ENCODE measurements at places on chromosomes 11 and 22. TPM values are rescaled to one million over a fixed set of nuclear protein-coding genes. Genes with fewer than 3 reads are reported as not detected.

Gene FAM227A
- 0.84 TPM for total RNA-seq

Gene RAG2
- not detected for total RNA-seq

Gene SLC22A25
- total RNA-seq = not detected

Gene OR8G1
- not detected for total RNA-seq

Gene OR10G4
- not detected for total RNA-seq

Gene CPT1B
- total RNA-seq = 29.2 TPM

Gene OR52N4
- total RNA-seq = not detected

Gene ALDH3B2
- total RNA-seq = not detected

- no peak for DNase-seq
Measured at GRCh38 chr11:47337229-47337924, 15.1 kb downstream of the MYBPC3 start.

DNA sequence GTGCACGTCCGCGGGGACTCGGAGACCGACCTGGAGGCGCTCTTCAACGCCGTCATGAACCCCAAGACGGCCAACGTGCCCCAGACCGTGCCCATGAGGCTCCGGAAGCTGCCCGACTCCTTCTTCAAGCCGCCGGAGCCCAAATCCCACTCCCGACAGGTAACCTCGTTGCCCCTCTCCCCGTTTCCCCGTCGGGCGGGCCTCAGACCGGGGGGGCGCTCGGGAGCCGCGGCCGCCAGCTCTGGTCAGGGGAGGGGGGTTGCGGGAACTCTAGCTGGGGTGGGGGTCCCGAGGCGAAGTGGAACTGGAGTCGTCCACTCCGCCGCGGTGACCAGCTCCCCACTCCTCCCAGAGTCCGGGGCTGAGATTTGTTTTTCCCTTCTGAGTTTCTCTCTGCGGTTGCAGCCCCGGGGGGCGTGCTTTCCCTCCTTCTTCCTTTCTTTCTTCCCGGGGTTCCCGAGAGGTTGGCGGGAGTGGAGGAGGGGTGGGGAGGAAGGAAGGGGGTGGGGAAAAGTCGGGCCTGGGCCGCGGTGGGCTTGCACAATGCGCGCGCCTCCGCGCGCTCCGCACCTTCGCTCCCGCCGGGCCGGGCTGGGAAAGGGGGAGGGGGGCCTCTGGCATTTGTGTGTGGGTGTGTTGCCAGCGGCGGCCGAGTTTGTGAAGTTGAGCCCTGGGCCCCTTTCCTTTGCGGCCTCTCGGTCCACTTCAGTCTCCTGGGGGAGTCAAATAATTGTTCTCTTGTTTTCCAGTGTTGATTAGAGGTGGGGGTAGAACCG lies 952 bp downstream of the YAP1 start:
- DNase-seq = peak; percentile 45

- no peak for DNase-seq
Measured at GRCh38 chr11:122695076-122695615, 39.6 kb downstream of the UBASH3B start.

- DNase-seq = peak; percentile 41
Measured at GRCh38 chr11:57792060-57792541, 30.5 kb downstream of the CTNND1 start.

DNA sequence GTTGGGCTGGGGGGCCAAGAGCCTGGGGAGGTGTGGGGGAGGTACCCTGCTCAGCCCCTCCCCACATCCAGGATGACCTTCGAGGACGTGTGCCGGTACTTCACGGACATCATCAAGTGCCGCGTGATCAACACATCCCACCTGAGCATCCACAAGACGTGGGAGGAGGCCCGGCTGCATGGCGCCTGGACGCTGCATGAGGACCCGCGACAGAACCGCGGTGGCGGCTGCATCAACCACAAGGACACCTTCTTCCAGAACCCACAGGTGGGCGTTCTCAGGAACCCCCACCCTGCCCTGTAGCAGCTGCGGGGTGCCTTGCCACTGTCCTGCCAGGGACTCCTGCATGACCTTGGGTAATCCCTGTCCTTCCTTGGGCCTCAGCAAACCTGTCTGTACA lies 10.0 kb upstream of the MYO7A start:
- DNase-seq = no peak

DNA sequence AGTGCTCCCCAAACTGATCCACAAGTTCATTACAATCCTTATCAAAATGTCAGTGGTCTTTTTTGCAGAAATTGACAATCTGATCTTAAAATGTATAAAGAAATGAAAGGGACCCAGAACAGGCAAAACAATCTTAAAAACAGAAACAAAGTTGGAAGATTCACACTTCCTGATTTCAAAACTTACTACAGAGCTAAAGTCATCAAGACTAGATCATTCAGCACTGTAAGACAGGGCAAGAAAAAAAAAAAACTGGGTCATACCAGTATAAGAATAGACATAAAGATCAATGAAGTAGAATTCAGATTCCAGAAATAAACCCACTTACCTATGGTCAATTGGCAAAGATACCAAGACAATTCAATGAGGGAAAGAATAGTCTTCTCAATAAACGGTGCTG lies 4.5 kb upstream of the STK33 start:
- no peak for DNase-seq

DNA sequence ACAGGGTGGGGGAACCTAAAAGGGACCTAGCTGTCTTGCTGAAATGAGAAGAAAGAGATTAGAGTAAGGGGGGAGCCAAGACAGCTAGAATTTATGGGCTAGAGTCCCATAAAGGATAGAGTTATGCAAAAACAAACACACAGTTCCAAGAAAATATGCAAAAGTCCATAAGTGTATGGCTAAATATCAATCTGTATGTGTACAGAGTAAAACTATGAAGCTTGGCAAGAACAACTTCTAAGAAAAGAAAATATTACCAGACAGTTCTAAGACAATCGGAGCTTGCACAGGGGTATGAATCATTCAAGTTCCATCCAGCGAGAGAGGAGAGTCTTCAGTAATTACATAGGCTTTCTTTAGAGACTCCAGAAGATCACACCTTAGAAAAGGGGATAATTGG lies 41.8 kb downstream of the GDPD4 start:
- DNase-seq = no peak

- DNase-seq = no peak
Measured at GRCh38 chr11:68687986-68688385, 3.6 kb downstream of the GAL start.

DNA sequence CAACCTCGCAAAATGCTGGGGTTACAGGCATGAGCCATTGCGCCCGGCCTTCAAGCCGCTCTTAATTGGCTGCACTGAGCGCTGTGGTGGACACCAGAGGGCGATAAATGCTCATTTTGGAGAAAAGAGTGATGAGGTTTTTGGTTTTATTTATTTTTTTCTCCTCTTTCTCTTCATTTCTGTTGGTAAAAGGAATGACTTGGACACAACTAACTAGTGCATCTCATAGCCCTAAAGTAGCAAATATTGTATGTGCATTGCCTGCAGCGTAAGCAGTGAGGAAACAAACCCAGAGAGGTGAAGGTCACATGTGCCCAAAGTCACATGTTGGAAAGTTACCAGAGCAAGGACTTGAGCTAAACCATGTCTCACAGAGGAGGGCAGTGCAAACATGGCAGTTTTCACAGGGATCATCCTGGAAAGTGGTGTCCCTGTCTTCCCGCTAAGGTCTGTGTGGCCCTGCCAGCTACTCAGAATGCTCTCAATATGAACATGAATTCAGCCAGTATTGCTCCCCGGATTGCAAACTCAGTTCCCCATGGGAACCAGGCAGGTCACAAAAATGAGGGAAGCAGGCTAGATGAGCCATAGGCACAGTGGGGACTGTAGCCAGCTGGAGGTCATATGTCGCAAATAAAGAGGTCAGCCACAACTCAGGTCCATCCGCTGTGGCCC lies 8.6 kb upstream of the CD82 start:
- DNase-seq = peak; percentile 65

- DNase-seq = no peak
Measured at GRCh38 chr11:48101044-48101733, 115.4 kb upstream of the OR4B1 start.

DNA sequence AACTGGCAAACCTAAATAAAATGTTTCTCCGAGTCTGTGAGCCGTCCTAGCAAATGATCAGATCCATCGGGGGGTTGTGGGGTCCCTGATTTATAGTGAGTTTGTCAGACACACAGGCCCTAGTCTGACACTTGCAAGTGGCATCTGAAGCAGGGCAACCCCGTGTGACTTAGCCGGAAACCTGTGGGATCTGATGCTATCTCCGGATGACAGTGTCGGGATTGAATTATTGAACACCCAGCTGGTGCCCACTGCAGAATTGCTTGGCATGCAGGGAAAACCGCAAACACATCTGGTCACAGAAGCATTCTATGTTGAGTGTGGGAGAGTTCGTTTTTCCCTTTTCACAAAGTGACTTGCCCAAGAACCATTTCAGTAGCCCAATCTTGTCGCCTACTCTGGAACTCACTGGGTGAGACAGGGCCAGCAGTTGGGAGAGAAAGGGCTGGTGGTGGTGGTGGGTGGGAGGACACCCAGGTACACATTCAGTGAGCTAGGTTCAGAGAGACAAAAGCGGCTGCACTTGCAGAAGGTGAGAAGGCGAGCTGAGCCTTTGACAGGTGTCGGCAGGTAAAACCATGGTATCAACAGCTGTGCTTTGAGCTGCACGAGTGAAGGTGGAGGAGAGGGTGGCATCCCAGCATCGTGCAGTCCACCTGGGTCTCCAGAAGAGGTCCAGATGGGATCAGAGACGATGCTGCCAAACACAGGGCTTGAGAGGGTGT lies 33.7 kb upstream of the B3GAT1 start:
- DNase-seq = no peak

DNA sequence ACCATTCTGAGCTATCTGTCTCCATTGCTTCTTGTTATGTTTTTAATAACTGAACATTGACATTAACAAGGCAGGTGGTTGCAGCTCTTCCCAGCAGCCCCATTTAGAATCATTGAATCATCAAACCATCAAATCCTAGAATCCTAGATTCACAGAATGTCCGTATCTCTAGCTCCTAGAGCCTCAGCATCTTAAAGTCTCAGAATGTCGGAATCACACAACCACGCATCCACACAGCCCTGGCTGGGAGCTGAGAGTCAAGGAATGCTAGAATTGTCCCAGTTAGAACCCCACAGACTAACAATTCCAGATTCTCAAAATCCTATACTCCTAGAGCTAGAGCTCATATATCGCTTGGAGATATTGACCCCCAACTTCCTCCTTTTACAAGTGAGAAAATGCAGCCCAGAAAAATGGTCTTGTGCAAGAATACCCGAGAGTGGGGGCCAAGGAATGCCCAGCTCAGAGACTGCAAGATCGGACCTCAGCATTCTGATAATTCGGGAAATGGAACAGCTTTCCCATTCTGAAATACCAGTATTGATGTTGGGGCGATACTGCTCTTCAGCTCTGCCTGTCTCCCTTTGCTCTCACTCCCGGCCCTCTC lies 38.8 kb downstream of the PDE2A start:
- DNase-seq = no peak
